ENCODE measurements at places on chromosomes 7 and 10.

DNA sequence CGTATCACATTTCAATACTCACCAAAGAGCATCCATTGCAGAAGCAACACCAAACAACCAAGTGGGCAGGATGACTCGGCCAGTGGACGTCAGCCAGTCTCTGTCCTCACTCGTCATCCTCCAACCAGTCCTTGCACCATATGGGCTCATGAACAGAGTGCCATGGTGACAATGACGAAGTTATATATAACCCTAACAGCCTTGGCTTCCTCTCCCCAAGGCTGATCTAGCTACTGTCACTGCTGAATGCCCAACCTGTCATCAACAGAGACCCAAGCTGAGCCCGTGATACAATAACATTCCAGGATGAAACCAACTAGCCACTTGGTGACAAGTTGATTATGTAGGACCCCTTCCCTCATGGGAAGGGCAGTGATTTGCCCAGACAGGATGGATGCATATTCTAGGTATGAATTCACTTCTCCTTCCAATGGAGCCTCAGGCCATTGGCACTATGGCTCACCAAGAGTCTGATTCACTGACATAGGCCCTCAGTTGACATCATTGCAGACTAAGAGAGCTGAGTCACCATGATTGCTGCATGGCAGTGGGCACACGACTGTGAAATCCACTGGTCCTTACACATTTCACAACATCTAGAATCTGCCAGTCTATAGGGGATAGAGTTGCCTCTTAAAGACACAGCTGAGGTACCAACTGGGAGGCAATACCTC lies 26.3 kb upstream of the PPIF start:
- DNase-seq = no peak

DNA sequence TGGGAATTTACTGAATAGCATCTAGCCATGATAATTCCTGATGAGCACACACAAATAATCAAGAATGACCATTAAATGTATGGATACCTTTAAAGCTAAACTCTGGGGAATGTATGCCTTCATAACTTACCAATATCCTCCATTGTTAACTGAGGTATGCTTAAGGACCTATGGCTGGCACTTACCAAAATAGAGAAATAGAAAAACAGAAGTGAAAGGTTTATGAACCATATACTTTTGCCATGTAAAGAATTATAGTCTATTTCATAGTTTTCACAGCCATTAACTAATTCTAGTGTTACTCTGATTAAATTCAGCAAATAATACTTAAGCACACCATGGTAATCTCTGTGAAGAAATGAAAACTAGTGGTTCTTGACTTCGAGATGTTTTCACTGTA lies 1360.6 kb upstream of the LRRTM3 start:
- DNase-seq = no peak

DNA sequence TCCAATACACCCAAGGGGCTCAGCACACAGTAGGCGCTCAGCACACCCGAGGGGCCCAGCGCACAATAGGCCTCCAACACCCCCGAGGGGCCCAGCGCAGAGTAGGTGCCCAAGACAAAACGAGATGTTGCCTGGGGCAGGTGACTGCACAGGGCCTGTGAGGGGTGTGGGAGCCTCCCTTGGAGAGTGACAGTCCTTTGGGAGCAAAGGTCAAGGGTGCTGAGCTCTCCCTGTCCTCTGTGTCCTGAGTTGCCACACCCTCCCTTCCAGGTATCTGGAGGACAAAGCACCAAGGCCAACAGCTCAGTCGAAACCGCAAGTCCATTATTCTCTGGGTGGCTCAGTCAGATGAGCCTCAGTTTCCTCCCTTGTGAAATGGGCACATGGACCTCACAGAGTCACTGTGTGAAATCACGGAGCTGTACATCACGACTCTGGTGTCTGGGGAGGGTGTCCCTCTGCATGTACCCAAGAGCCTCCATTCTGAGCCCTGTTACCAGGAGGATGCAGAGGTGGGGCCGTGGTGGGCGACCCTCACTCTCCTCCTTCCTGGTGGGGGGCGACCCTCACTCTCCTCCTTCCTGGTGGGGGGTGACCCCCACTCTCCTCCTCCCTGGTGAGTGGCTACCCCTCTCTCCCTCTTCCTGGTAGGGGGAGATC lies 81.3 kb downstream of the FOXL3 start:
- DNase-seq = no peak

DNA sequence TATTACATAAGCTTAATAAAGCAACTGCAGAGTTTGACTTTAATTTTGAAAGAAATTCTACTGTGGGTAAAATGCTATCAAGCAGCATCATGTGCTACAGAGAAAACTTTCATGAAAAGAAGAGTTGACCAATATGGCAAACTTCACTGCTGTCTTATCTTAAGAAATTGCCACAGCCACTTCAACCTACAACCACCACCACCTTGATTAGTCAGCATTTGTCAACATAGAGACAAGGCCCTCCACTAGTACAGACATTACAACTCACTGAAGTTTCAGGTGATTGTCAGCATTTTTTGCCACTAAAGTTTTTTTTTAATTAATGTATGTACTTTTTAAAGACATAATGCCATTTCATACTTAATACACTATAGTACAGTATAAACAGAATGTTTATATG lies 350.3 kb downstream of the HPSE2 start:
- no peak for DNase-seq

GRCh38 chr7:2172311-2173188 lies 60.2 kb downstream of the MAD1L1 start:
- DNase-seq = no peak

DNA sequence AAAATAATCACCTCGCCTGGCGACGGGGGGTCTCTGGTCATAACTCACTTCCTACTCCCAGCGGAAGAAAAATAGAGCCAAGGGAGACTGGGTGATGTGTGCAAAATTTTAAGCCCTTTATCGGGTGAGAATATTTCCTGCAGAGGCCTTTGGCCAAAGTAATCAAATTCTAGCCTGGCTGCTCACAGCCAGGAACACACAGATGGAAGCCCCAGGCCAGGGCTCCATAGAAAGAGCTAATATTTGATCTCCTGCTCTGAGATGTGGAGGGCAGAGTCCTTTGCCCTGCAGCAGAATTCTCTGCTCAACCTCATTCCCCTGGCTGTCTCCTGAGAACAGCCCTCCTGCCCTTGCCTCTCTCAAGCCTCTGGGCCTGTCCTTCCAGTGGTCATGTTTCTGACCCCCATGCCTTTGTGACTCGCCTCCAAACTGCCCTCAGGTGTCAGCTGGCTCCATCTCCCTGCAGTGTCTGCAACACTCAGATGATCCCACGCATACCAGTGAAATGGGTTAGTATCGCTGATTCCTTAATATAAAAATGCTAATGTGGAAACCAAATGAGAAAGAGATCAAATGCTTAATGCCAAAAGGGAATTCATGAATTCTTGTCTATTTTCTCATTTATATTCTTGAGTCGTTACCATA lies 34.5 kb downstream of the FRMD4A start:
- no peak for DNase-seq

- no peak for DNase-seq
These were observed 26.4 kb upstream of the HSPA12A start for GRCh38 chr10:116768786-116769185.

- DNase-seq = no peak
These were observed 852 bp upstream of the KLF6 start for GRCh38 chr10:3785851-3786271.

GRCh38 chr10:109737626-109738025 lies 185.7 kb downstream of the XPNPEP1 start:
- no peak for DNase-seq

DNA sequence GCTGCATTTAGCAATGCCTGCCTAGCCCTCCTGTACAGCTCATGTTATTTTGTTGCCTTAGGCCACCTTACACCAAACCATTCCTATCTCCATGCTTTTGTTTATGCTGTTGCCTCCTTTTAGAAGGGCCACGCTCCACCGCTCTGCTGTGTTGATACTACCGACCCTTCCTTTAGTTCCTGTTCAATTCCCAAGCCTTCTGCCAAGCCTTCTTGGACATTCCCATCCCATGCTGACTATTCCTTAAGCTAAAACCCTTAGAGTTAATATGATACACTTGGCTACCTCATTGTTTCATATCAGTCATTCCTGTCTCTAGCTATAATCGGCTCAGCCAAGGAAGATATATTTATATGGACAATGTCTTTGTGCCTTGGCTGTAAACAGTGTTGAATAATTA lies 705.5 kb downstream of the LRMDA start:
- no peak for DNase-seq

GRCh38 chr10:7188456-7189050 lies 222.3 kb downstream of the SFMBT2 start:
- DNase-seq = no peak

GRCh38 chr10:123062726-123063125 lies 53.9 kb downstream of the ACADSB start:
- no peak for DNase-seq

DNA sequence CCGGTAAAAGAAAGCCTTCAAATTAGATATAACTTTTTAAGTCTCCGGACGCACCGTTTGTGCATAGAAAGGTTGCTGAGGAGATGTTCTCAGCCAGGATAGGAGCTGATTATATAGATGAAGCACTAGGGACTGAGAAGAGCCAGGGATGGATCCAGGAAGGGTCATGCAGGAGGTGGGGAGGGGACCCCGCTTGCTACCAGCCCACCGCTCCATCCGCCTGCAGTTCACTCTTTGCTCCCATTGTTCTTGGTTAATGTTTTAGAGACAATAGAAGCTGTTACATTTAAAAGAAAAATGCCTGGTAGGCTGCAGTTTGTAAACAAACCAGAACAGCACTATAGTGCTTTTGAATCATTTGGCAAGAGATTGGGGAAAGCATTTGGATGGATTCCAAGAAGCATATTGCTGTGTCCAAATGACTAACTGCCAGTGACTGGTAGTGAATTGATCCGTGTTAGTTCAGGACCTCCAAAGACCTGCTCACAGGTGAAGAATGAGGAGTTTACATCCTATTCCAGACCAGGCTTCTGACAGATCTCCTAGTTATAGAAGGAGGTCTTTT lies 175.9 kb upstream of the TAC1 start:
- DNase-seq = no peak

DNA sequence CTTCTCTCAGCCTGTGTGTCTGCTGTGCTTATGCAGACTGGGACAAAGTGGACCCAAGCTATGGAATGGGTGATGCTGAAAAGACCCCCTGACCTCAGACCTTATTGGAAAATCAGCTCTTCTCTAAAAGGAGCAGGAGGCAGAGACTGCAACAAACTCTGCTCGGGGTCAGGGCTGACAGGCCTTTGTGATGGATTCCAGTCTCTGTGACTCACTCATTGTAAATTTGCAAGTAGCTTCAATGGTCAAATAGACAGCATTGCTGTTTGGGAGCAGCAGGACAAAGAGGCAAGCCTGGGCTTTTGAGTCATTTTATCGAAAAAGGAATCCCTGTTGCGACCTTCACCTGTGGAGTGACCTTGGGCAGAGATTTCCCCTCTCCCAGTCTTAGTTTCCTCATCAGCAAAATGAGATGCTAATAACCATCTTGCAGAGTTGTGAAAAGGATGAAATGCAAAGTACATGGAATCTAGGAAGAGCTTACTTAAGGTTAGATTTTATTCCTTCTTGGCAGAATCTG lies 26.1 kb upstream of the GPR26 start:
- DNase-seq = no peak

DNA sequence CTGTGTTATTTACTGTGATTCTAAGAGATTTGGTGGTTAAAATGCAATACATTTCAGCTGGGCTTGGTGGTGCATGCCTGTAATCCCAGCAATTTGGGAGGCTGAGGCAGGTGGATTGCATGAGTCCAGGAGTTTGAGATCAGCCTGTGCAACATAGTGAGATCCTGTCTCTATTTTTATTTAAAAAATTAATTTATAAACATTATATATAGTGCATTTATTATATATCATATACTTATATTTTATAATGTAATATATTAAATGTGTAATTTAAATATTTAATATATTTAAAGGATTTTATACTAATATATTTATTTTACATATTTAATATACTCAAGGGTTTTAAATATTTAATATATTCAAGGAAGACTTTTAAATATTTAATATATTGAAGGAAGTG lies 402.8 kb upstream of the PCDH15 start:
- no peak for DNase-seq

GRCh38 chr7:80699721-80700256 lies 61.3 kb downstream of the CD36 start:
- no peak for DNase-seq

- no peak for DNase-seq
These were observed 20.5 kb upstream of the INPP5A start for GRCh38 chr10:132516771-132517725.

GRCh38 chr10:59361663-59362143 lies 646 bp downstream of the FAM13C start:
- no peak for DNase-seq

- DNase-seq = no peak
These were observed 240.8 kb downstream of the LRMDA start for GRCh38 chr10:75672111-75672671.

DNA sequence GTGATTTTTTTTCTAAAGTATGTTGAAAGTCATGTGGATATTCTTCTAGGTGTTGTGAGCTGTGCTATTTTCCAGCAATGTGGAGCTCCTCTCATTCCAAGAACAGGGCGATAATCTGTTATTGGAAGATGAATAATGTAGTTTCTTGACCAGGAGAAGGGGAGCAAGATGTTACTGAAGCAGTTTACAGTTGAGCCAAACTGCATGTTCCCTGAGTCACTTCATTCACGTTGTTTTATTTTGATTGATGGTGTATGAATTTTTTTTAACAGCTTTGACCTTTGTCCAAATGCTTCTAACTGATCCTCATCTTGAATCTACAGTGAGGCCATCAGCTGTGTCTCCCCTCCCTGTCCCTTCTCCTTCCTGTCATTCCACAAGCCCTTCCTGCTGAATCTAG lies 277.1 kb upstream of the KLF6 start:
- no peak for DNase-seq

GRCh38 chr7:135538376-135538775 lies 19.3 kb upstream of the NUP205 start:
- DNase-seq = no peak

DNA sequence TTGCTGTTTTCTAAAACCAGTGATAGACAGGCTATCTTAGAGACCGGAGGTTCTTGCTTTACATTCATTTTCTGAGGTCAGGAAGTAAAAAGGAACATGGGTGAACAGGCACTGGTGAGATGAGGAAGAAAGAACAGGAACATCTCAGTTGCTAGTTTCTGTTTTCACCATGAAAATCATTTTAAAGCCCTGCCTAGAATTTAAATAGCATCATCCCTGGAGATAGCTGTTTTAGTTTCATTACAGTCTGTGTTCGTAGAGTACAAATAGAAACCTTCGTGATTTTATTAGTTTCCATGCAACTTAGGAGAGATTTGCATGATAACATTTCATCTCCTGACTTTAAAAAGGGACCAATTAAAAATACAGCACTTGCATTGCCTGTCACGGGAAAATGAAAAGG lies 14.7 kb downstream of the KCNMA1 start:
- DNase-seq = no peak
